Renal cortical epithelial cell (primary cell): ENCODE measurements at places on chromosomes 1 and 21.

- DNase-seq, result peak; percentile 41
These were observed 30.7 kb downstream of the HSPG2 start for GRCh38 chr1:21906173-21907078.

- peak; percentile 68 for DNase-seq
These were observed 2.2 kb downstream of the ITSN1 start for GRCh38 chr21:33644383-33645074.

DNA sequence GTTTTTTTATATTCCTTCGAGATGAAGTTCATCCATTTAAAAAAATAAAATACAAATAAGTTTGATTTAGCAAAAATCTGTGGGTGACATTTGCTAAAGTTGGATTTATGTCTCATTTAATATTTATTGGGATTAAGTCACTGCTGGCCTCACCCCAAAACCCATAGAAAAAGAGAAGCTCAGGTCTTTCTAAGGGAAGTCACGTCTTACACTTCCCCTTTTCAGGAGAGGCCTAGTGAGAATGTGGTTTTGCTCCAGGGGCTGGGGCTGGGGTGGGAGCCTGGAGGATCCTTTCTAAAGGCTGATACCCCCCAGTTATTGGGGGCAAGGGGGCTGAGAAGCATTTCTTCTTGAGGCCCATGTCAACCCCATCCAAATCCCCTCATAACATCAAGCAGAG is 300.3 kb downstream of the DSCAM start:
- DNase-seq, result no peak

- DNase-seq, result peak; percentile 62
These were observed 24.3 kb upstream of the PPP1R15B start for GRCh38 chr1:204435872-204436271.

GRCh38 chr1:225635649-225636048 is 17.3 kb downstream of the ENAH start:
- DNase-seq, result no peak

DNA sequence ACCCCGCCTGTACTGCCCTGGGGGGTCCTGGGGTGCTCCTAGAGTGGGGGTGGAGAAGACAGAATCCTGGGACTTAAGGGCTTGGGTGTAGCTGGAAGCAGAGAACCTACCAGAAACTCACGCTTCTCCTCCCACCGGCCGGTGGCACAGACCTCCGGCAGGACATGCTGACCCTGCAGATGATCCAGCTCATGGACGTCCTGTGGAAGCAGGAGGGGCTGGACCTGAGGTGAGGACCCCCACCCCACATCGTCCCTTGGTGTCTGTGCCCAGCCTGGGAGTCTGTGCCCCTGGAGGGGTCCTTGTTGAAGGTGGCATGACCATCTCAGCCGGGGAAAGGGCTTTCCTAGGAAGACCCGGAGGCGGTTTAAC is 70.8 kb downstream of the PIK3CD start:
- DNase-seq, result no peak

GRCh38 chr21:42228709-42229220 is 9.8 kb downstream of the ABCG1 start:
- DNase-seq, result no peak

DNA sequence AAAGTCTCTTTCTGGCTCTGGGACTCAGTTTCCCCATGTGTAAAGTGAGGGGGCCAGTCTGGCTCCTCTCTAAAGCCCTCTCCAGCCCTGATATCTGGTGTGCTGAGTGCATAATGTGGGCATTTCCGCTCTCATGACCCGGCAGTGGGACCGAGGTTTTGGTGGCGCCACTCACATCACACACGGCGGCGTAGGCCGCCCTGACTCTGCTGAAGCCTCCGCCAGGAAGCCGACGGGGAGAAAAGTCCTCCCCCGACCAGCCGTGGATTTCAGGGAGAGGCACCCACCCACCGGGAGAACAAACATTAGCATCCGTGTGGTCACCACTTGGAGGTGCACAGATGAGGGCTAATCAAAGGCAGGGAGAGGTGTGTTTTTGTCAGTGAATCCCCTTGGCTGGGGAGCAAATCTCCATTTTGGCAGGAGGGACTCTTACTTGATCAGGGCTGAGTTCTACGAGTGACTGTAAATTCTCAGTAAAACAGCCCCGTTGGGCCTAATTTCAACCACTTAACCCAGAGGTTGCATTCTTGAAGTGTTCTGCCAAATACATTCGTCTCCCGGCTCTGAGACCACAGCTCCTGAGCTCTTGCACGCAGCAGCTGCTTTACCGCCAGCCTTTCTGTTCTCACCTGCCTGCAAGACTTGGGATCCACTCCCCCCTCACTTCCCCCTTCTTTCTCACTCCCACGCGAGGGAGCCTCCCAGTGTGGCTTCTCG is 118.2 kb downstream of the FOXD2 start:
- no peak for DNase-seq
